Activated T-helper 1 cell treated with Interleukin-2 at 50 U/mL for 16 hours (primary cell): ENCODE measurements at places on chromosomes 5 and 9.

DNA sequence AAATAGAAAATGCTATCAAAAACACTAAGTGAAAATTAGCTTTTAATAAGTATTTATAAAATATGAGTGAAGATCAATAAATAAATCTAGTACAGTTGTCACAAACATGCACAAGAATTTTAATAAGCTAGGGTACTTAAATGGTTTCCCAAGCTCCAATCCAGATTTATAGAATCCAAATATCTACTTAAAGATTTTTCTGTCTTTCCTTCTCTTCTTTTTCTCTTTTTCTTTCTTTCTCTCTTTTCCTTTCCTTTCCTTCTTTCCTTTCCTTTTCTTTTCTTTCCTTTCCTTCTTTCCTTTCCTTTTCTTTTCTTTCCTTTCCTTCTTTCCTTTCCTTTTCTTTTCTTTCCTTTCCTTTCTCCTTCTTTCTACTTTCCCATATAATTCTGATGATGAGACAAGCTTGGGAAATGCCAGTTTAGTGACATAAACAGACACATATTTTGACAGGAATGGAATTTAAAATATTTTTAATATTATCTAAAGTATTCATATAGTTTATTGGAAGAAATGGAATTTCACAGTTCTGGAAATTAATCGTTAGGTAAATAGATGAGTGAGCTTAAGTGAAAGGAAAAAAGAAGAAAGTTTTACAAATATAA lies 832.8 kb downstream of the NR2F1-AS1 start:
- DNase-seq, result no peak

- DNase-seq, result no peak
These were observed 47.6 kb upstream of the DAP start for GRCh38 chr5:10808347-10809226.

DNA sequence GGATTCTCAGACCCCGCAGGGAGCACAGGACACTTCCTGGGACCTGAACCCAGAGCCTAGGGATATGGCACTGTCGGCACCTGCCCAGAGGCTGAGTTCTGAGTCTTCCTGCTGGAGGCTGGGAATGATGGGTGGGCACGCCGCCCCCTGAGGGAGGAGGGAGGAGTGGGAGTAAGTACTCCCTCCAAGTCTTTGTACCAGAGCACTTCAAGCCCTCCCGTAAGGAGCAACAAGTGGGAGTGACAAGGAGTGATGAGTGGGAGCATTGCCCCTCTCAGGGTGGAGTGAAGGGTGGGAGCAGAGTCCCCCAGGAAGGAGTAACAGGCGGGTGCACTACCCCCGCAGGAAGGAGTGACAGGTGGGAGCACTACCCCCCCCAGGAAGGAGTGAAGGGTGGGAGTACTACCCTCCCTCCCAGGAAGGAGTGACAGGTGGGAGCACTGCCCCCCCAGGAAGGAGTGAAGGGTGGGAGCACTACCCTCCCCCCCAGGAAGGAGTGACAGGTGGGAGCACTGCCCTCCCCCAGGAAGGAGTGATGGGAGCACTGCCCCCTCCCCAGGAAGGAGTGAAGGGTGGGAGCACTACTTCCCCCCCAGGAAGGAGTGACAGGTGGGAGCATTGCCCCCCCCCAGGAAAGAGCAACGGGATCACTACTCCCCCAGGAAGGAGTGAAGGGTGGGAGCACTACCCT lies 100.1 kb downstream of the CACNA1B start:
- DNase-seq, result no peak

DNA sequence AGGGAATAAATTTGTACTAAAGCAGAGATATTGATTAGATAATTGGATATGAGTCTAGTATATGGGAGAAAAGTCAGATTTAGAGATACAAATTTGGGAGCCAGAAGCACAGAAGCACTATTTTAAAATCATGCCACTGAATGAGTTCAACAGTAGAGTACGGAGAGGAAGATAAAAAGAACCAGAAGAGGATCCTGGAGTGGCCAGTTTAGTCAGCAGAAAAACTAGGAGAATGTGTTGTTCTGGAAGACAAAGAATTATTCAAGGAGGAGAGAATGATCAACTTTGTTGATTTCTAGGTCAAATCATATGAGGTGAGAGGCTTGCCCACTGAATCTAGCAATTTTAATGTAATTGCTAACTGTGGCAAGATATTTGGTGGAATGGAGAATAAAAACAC lies 67.0 kb downstream of the NIPBL start:
- DNase-seq, result no peak

DNA sequence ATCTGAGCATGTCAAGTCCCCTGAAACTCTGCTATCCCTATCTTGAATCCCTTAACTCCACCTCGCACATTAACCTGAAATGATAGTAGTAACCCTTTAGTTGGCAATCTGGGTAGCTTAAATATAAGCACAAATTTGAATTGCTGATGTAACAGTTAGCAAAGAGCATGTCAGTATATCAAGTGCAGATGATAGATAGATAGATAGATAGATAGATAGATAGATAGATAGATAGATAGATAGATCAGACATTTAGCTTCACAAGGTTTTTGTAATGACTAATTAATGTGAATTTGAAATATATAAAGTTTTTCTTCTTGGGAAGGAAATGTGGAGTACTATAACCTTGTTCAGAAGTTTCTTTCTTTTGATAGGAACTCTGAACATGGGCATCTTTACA lies 30.4 kb upstream of the KIF2A start:
- no peak for DNase-seq

GRCh38 chr5:146633323-146633764 lies 117.4 kb upstream of the GPR151 start:
- no peak for DNase-seq

- DNase-seq, result no peak
These were observed 108.5 kb downstream of the CAVIN4 start for GRCh38 chr9:100686420-100686819.

DNA sequence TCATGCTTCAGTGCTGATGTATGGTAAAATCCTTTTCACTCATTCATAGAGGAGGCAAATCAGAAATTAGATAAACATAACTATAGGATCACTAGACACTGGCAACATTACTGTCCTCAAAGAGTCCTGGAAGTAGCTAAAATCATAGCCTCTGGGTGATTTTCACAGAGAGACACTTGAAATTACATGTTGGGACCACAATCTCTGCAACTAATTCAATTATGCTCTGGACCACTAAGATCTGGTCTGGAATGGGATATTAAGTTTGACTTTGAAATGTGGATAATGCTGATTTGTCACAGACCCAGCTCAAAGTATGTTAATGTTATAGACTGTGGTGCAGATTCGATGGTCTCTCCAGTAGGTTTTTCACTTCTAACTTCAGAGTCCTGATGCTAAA lies 214.6 kb upstream of the CCNH start:
- DNase-seq, result no peak

GRCh38 chr9:77957652-77958051 lies 74.0 kb downstream of the GNAQ start:
- DNase-seq, result no peak

DNA sequence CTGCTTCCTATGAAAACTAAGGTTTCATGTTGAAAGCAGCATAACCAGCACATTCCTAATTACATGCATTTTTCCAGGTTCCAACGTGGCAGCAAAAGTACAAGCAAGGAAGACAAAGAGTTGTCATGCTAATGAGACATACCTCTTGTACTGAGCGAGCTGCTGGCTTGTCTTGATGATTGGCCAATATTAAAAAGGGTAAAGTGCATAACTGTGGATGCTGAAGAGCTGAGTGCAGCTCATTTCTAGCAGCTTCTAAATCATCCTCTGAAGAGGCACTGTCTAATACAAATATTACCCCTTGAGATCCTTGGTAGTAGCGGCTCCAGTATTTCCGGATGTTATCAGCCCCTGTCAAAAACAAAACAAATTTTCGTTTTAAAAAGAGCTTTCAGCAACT lies 197.3 kb downstream of the ARL15 start:
- no peak for DNase-seq

DNA sequence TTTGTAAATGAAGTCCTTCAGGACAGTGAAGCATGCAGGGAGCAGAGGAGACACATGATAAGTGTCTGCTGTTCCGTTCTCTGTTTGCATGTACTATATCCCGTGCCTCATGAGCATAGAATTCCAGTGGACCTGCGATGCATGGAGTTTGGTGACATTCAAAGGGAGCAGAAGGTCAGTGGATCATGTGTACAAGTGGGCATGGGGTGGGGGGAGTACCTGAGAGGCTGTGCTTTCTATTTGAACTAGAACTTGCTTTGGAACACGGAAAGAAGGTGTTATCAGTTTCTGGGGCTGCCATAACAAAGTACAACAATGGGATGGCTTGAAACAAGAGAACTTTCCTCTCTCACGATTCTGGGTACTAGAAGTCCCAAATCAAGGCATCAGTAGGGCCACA lies 5.1 kb upstream of the CCNJL start:
- DNase-seq, result no peak

DNA sequence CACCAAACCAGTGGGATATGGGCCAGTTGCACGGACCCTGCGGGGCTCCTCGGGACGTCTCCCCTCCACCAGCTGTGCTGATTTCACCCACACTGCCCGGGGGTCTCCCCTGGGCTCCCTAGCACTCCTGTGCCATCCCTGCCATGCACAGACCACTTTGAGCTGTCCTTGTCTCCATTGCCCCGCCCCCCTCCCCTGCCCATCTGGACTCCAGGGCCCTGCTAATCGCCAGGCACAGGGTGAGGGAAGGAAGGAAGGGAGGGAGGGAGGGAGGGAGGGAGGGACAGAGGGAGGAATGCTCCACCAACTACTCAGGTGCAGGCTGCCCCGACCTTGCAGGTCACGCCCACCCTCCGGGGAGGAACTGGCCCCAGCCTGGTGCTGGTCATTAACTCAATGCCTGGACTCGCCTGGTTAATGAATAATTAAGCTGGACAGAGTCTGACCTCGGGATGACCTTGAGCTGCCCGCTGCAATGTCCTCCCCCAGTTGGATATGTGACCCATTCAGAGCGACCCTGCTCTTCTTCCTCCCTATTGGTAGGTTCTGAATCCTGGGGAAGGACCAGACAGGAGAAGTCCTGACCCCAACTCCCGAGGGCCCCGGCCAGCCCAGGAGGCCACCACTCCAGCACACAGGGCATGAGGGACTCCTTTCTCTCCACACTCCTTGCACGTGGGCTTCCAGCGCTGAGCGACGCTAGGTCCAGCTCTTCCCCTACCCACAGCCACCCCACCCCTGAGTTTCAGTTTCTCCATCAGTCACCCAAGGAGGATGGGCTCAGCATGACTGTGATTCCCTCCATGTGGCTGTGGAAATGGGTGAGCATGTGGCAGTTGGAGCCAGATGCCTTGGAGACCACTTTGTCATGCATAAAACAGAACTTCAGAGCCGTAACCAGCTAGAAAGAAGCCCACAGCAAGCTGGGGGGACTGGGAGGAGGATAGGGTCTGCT lies 62.1 kb downstream of the C9orf50 start:
- DNase-seq, result no peak

DNA sequence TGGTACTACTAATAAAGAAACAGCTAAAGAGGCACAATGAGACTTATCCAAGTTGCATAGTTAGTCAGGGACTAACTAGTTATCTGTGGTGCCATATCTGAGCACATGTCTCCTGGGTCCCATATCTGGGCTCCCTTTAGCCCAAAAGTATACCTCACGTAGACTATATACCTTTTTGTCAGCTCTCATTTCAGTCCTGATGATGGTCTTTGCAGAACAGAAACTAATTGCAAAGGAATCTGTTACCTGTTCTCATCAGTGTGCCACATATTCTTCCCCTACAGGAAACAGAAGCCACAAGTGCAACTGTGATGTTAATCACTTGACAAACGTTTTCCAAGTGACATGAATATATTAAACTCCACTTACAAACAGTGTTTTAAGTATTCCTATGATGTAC lies 395.2 kb downstream of the KIAA0825 start:
- no peak for DNase-seq

- no peak for DNase-seq
These were observed 113.3 kb downstream of the SNX18 start for GRCh38 chr5:54630738-54631359.

- DNase-seq, result no peak
These were observed 45.4 kb upstream of the CDKN2B start for GRCh38 chr9:22054529-22054928.

GRCh38 chr5:141646026-141646425 lies 5.2 kb downstream of the FCHSD1 start:
- no peak for DNase-seq

GRCh38 chr5:163565931-163566608 lies 60.7 kb downstream of the MAT2B start:
- no peak for DNase-seq

DNA sequence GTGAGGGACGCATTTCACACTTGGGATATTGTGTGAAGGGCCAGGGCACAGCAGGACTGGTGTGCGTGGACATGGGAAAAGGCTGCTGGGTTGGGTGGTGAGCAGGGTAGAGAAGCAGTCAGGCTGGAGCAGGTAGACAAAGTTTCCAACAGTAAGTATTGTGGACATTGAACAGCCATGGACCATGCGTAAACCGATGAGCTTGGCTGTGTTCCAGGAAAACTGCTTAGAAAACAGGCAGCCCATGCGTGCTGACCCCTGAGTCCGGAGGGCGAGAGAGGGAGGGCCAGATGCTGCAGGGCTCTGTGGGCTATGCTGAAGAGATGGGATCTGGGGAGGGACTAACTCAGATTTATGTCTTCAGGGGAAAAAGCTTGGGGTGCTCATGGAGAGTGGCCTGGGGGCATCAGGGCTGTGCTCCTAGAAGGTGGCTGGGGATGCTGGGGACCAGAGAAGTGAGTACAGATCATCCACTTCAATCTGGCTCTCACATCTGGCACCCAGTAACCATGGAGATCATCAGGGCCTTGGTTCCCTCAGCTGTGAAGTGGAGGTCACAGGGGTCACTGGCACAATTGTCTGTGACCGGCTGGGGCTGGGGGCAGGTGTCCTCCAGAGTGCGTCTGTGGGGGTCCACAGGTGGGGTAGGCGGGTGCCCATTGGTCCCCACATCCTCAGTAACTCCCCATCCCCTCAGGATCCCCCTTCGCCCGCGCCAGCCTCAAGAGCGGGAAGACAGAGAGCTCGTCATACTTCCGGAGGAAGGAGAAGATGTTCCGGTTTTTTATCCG lies 93.3 kb downstream of the CACNA1B start:
- no peak for DNase-seq

GRCh38 chr9:28926306-28926705 lies 1353.0 kb upstream of the C9orf72 start:
- no peak for DNase-seq

GRCh38 chr5:142322747-142323479 lies 1.9 kb downstream of the SPRY4 start:
- DNase-seq, result no peak

- no peak for DNase-seq
These were observed 55.8 kb upstream of the ABL1 start for GRCh38 chr9:130779153-130779855.

DNA sequence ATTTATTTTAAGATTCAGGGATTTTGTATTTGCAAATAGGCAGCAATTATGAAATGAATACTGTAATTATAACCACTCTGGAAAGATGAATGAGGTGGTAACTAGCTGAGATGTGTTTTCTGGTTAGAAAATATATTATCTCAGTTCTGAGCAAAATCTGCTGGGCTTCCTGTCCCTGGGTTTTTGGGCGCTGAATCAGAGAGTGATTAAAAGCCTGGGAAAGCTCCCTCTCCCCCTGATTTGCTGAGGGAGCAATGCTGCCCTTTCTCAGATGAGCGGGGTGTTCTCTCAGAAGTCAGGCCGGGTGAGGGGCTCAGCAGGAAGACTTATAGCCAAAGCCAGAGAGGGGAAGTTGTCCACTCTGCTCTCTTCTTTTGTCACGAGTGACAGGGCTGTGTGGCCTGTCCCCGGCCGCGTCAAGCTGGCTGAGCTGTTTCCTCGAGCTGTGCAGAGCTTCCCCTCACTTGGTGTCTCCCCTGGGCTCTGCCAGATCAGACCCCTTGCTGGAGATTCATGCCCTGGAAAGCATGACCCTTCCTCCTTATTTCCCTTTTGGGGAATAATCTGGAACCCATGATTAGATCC lies 39.8 kb upstream of the PITX1 start:
- no peak for DNase-seq

- no peak for DNase-seq
These were observed 258.3 kb downstream of the HSPA4 start for GRCh38 chr5:133309984-133310621.
